ENCODE measurements at places on chromosomes 2 and 18.

- DNase-seq, result no peak
These were observed 90.0 kb upstream of the ATL2 start for GRCh38 chr2:38466876-38467767.

DNA sequence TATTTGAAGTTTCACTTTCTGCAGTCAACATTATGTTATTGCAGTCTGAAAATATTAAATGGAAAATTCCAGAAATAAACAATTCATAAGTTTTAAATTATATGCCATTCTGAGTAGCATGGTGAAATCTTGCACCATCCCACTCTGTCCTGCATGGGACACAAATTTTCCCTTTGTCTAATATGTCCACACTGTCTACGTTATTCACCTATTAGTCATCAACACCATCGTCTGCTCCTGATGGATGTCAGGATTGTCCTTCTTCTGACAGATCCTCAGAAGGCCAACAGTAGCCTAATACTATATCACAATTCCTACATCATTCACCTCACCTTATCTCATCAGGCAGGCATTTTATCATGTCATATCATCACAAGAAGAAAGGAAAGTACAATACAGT lies 163.1 kb downstream of the TXNL1 start:
- no peak for DNase-seq

- no peak for DNase-seq
These were observed 318.5 kb downstream of the HRH4 start for GRCh38 chr18:24778810-24779418.

DNA sequence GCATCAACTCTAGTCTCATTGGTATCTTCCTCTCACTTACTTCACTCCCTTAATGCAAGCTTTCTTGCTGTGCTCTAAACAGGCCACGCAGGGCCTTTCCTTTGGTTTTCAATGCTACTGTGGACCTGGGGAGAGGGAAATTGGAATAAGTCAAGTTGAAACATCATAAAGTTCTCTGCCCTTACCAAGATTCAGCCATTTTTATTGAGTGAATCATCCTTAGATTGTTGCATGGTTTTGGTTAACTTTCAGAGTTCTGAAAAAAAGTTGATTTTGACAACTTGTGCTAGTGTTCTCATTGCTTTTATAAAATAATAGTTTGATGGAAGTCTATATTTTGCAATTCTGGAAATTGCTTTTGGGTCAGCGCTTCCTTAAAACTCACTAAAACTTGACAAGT lies 852.8 kb upstream of the ACVR2A start:
- DNase-seq, result no peak

- no peak for DNase-seq
These were observed 375.0 kb upstream of the ZEB2 start for GRCh38 chr2:144894612-144895599.

GRCh38 chr2:234355021-234355720 lies 141.7 kb downstream of the ARL4C start:
- DNase-seq, result no peak

GRCh38 chr2:17995593-17995992 lies 117.1 kb downstream of the KCNS3 start:
- DNase-seq, result no peak

- no peak for DNase-seq
These were observed 3.0 kb upstream of the OSBPL1A start for GRCh38 chr18:24400587-24400986.

DNA sequence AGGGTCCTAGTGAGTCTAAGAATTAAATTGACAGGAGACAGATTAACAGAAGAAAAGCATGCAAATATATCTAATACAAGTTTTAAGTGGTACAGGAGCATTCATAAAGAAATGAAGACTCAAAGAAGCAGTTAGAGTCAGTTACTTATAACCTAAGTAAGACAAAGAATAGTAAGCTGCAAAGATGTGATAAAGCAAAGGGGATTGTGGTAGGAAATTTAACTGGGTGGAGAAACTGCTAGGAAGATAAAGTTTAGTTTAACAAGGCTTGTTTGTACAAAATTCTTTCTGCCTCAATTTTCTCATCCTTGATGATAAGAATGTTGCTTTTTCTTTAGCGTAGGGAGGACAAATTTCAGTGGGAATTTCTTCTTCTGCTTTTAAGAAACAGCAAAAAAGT lies 35.5 kb upstream of the ST6GAL2 start:
- DNase-seq, result no peak

DNA sequence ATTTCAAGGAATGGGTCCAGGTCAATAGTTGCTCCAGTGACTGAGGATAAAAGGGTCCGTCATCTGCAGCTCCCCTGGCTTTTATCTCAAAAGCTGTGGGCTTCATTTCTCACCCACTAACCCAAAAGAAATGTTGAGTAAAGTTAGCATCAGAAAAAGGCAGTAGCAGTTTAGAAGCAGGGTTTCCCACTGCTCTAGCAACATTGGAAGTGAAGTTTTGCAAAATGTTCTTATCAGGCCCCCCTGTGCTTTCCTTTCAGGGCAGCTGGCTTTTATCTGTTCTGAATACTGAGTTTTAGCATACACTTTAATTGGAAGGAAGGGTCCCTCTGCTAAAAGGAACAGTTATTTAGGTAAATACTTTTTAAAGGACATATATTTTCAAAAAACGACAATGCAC lies 296.2 kb upstream of the RAB12 start:
- DNase-seq, result no peak

GRCh38 chr2:135072125-135072997 lies 20.3 kb downstream of the RAB3GAP1 start:
- no peak for DNase-seq

- DNase-seq, result no peak
These were observed 6.2 kb downstream of the ASAP2 start for GRCh38 chr2:9212661-9213411.

DNA sequence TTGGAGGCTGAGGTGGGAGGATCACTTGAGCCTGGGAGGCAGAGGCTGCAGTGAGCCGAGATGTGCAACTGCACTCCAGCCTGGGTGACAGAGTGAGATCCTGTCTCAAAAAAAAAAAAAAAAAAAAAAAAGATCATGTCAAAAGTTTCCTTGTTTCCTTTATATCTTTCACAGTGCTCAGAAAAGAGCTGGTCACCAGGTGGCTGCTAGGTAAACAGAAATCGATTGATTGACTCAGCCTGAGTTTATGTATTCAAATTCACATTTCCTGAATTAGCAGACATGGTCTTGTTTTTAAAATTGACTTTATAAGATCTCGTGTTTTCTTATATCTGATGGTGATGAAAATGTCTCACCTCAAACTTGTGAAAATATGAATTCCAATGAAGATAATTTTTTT lies 261.8 kb upstream of the FANCL start:
- DNase-seq, result no peak

DNA sequence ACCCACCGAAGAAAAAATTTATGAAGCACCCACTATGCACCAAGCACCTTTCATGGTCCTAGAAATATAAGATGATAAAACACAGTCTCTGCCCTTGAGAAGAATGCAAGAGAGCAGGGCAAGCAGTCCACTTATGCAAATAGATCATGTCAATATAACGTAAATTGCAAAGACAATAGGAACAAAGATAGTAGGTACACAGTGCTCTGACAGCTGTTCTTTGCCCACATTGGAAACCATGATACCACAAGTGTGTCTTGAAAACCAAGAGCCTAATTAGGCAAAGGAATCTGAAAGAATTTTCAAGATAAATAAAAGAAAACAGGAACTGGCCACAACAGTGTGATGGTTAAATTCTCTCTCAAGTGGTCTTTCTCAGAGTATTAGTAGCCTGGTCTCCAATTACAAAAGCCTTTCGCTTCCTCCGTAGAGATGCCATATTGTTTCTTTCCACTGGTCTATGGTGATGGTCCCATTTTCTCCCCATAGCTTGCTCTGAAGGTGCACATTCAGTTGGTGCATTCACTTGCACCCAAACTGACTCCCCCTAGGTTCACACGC lies 108.5 kb downstream of the VWC2L start:
- DNase-seq, result no peak

DNA sequence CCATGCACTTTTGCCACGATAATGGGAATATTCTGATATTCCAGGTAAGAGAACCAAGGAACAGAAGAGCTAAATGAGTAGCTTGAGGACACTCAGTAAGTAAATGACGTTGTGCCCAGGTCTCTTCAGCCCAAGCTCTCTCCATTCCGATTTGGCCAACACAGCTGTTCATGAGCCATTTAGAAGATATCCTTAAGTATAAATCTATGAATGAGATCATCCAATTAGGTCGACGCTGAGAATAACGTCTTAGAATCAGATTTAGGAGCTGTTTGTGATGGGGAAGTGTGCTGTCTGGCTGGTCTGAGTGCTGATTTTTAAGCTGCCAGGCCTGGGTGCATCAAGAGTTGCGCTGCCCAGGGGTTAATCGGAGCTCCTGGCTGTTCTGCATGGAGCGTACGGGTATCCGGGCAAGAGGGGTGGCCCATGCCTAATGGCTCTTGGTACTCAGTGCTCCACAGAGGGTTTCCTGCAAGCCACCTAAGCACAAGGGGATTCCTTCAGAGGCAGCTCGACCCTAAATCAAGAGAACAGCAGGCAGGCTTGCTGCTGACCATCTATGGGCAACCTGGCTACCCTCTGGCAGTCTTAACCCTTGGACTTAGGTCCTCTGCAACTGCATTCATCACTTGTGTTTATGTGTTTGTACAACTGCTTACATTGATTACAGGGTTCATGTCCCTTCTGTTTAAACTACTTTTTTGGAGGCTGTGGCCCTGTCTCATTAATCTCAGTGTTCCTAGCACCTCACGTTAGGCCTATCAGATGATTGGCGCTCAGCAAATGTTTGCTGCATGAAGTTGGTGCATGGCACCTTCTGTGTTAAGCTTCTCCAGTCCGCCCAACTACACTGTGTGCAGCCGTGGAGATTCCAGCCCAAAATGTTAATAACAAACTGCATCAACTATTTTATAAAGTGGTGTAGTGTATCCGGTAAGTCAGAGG lies 31.9 kb downstream of the SOX11 start:
- no peak for DNase-seq

- DNase-seq, result no peak
These were observed 1383.2 kb downstream of the LRP1B start for GRCh38 chr2:140747665-140748064.

DNA sequence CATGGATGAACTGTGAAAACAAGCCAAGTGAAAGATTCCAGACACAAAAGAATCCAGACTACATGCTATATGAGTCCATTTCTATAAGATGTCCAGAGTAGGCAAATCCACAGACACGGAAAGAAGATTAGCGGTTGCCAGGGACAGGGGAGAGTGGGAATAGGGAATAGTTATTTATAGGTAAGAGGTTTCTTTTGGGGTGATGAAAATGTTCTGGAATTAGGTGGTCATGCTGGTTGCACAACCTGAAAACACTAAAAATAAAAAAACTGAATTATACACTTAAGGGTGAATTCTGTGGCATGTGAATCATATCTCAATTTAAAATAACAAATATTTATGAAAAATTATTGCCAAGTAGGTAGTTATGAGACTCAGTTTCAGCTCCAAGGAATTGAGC lies 168.4 kb downstream of the LTBP1 start:
- no peak for DNase-seq

DNA sequence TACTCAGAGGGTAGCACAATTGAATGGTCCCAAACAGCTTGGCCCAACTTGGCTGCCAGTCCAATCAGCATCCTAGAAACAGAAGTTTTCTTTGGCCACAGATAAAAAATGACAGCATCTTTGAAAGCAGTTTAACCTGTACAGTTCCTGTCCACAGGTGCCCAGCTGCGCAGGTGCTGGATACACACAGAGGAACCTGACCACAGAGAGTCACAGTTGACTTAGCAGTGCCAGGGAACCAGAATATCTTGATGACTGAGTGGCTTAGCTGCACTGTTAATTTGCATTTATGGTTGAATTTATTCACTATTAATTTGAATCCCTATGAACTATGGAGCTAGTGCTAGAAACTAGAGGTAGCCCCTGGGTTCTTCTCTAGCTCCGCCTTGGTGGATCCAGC lies 93.7 kb downstream of the TPGS2 start:
- DNase-seq, result no peak

- DNase-seq, result peak; percentile 74
These were observed 90.3 kb downstream of the OLA1 start for GRCh38 chr2:174158003-174158402.

DNA sequence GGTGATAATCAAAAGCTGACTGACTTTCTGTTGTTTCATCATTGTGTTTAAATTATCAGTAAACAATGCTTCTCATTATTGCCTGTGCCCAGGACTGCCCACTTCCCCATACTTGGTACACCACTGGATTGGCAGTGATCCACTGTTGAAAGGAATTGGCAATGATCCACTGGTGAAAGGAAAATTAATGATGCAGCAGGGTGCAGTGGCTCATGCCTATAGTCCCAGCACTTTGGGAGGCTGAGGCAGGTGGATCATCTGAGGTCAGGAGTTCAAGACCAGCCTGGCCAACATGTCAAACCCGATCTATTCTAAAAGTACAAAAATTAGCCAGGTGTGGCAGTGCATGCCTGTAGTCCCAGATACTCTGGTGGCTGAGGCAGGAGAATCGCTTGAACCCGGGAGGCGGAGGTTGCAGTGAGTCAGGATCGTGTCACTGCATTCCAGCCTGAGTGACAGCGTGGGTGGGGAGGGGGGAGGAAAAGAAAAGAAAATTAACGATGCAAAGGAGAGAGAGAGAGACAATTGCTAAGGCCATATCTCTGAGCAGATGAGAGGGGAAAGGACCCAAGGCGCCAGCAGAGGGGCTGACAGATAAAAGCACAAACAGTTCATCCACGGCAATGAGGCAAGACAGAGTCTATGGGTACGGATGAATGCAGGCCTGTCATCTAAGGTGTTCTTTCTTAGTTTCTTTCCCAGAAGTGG lies 10.2 kb upstream of the GTF2A1L start:
- DNase-seq, result no peak

DNA sequence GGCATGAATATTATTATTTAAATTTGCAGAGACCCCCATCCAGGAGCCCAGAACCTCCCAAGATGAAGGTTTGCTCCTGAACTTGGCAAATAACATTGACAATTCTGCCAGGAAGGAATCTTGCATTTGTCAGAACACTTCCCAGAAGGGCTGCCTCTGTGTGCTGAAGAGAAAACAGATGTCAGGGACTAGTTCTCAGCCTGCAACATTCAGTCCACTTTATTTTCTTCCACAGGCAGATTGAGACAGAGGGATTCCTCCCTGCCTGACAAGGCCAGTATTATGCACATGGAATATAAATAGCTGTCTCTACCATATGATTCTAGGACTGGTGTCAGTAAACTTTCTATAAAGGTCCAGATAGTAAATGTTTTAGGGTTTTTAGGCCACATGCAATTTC lies 171.5 kb upstream of the SIX2 start:
- DNase-seq, result no peak

DNA sequence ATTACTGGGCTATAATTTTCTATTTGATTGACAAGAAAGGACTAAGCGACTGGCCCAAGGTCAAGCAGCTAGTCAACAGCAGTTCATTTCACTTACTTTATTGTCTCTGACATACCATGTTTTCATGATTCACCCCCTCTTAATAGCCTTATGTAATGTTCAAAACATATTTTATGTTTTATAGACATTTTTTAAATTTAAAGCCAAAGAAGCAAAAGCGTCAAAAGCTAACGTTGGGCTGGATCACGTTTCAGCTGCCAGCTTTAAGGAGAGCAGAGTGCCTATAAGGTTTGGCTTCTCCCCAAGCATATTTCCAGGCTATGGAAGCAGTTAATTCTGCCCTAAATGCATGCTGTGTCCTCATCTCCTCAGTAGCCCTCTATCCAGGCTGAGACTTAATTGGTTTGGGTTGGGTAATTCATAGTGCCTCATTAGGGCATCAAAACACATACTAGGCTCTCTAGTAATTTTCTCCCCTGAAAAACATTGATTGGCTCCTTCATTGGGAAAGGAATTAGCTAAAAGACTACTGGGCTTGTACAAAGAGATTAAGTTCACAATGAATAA lies 94.8 kb upstream of the CREB1 start:
- DNase-seq, result no peak

GRCh38 chr2:119319593-119319992 lies 47.0 kb downstream of the C2orf76 start:
- no peak for DNase-seq

- no peak for DNase-seq
These were observed 2.0 kb downstream of the OTOF start for GRCh38 chr2:26475832-26476501.
